ENCODE measurements at places on chromosomes 2 and 18.

DNA sequence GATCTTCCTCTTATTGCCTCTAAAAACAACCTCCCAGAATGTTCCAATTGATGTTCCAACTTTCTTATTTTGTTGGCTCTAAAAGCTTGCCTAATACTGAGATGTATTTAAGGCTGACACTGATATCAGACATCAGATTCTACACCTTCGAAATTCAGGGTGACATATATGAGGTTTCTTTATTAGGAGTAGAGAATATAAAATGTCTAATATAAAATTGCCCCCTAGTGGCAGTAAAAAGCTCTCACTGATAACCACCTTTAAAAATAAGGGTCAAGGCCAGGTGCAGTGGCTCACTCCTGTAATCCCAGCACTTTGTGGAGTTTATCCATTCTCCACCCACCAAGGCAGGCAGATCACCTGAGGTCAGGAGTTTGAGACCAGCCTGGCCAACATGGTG, 789.7 kb upstream of the SLC39A10 start:
- DNase-seq: no peak

DNA sequence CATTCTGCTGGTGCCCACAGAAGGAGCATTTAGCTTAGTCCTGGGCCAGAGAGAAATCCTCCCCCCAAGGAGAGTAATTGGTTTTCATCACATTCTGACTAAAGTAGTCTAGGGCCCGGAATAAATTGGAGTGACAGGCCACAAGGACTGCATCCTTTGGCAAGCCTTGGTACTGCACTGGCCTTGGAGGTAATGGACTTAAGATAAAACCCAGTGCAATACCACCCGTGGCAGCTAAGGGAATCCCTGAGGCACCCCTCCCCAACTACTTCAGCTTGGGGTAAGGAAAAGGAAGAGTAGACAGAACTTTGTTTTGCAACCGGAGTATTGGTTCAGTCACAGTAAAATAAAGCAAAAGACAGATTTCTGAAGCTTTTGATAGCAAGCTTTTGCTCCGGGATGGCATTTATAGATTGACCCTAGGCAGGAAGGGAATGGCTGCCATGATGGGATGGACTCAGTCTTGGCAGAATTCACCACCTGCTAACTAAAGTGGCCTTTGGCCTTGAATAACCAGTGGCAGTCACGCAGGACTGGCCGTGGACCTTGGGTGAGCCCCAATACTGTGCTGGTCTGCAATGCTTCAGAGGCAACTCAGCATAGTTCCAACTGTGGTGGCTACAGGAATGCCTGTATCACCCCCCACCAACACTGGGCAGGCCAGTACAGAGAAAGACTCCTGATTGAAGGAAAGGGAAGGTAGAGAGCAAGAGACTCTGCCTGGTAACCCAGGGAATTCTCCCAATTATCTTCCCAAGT, 14.1 kb downstream of the ORC4 start:
- no peak for DNase-seq

DNA sequence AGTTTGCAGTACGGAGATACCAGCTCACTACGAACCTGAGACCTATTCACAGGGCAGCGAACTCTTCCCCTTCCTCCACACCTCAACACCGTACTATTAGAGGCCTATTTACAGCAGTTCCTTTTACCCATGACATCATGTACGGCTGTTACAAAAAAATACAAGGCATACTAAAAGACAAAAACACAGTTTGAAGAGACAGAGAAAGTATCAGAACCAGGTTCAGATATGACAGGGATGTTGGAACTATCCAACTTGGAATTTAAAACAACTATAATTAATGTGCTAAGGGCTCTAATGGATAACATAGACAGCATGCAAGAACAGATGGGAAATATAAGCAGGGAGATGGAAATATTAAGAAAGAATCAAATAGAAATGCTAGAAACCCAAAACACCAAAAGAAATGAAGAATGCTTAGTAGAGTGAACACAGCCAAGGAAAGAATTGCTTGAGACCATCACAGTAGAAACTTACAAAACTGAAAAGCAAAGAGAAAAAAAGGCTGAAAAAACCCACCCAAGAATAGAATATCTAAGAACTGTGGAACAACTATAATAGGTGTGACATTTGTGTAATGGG, 99.2 kb upstream of the ZNF521 start:
- no peak for DNase-seq

DNA sequence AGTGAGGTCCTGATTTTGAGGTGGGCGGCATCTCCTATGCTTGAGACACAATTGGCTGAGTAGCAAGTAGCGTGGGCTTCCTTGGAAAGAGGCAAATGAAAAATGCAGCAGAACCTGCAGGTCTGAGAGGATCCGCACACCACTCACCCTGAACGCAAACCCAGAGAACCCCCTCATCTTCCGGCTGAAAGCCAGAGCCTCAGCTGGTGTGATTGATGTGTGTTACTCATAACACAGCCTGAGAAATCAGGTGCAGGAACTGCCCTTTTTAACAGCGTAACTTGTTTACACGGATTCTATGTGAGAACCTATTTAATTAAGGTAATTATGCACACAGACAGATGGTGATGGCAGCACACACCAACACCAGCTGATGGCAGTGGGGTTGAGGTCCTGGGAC, 123.4 kb downstream of the MRO start:
- no peak for DNase-seq

Data from C1 segment of cervical spinal cord (tissue), 14 donors.